Mesothelial cell of epicardium (in vitro differentiated cells): ENCODE measurements at places on chromosomes 13 and 19. TPM values are rescaled to one million over a fixed set of nuclear protein-coding genes. Genes with fewer than 3 reads are reported as not detected.

The NAPSA gene
- total RNA-seq = 2.4 to 3.5 TPM (median 3.2 TPM) in 3 replicates

The RNASEH2B gene
- 38.5 to 49.0 TPM (median 47.4 TPM) in 3 replicates for total RNA-seq

The ALG5 gene
- total RNA-seq = 27.1 to 30.7 TPM (median 27.2 TPM) in 3 replicates

The FBXO17 gene
- 72.7 to 77.3 TPM (median 72.8 TPM) in 3 replicates for total RNA-seq

The CACNG6 gene
- 4.3 to 5.7 TPM (median 5.3 TPM) in 3 replicates for total RNA-seq

The LSM4 gene
- total RNA-seq = 112 to 119 TPM (median 114 TPM) in 3 replicates

The FGF9 gene
- total RNA-seq = 17.3 to 20.9 TPM (median 17.8 TPM) in 3 replicates

DNA sequence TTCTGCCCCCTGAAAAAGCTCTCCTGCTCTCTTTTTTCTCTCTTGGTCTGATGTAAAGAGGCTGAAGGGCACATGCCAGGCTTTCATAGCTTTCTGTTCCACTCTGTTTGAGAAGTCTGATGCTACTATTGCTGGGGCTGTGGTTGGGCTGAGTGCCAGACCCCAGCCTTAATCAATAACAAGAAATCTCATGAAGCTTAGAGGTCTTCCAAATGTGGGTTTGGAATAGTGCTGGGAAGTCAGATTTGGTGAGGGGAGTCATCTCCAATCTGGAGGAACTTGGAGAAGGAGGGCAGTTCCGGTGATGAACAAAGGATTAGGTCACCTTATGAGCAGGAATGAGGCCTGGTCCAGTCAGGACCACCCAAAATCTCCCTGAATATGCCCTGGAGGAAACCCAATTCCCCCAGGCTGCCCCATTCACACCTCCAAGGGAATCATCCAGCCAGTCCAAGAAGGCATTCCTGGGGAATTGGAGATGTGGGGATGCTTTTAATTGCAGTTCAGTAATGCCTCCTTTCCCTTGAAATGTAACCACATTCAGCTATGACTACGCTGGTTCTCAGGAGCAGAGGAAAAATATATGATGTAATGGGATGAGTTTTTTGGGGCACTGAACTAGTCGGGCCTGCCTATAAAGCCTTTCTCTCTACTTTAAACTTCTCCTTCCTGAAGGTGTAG lies 102.0 kb downstream of the STARD13 start:
- DNase-seq = no peak

GRCh38 chr19:5623397-5624017 lies 624 bp downstream of the SAFB start:
- DNase-seq = no peak

DNA sequence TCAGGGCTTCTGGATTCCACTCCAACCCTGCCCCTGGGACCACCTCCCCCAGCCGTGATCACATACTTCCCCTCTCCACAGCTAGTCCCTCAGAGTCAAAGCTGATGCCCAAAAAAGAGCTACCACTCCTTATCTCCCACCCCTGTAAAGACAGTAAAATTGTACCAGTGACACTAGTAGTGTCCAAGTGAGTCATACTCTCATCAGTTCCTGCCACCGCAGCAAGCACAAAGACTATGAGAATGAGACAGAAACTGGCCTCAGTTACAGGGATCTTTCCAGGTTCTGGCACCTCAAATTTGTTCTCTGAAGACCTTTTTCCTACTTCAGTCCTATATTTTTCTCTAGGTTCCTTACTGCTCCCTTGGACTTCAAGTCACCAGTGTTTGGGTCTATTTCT lies 144.2 kb downstream of the SPRY2 start:
- no peak for DNase-seq

- no peak for DNase-seq
These were observed 16.0 kb downstream of the IRGC start for GRCh38 chr19:43731846-43732245.

GRCh38 chr13:75180805-75181455 lies 301.0 kb downstream of the TBC1D4 start:
- DNase-seq = no peak

- DNase-seq = no peak
These were observed 87.1 kb downstream of the GJA3 start for GRCh38 chr13:20073775-20074174.

DNA sequence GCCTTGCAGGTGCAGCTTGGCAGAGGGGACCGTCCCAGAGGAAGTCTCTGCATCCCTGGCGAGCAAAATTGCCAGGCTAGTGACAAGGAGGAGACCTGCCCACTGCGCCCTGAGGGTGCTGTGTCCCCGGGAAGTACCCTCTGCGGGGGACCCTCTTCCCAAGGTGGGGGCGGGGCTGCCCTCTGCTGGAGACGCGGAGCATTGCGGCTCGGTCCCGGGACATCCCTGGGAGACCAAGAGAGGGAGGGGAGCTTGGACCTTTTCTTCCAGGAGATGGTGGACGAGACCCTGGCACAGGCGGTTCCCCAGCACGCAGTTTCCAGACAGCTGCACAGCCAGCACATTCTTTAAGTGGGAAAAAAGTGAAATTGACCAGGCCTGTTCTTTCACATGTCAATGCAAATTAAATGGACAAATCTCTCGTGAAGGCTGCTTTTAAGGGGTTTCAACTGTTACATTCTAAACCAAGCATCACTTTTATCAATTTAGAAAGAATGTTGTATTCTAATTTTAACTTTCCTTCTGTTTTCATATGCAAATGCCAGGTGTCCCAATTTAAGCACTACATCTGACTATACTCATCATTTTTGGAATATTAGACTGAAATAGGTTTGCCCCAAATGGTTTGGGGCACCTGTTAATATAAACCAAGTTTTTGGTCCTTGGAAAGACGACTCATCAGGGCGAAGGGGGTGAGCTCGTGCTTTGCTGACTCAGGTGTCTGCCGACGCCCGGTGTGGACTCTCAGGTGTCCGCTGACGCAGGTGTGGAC lies 60.7 kb downstream of the MCF2L start:
- DNase-seq = peak; percentile 83

GRCh38 chr19:50266896-50267295 lies 62.3 kb downstream of the KCNC3 start:
- DNase-seq = no peak

DNA sequence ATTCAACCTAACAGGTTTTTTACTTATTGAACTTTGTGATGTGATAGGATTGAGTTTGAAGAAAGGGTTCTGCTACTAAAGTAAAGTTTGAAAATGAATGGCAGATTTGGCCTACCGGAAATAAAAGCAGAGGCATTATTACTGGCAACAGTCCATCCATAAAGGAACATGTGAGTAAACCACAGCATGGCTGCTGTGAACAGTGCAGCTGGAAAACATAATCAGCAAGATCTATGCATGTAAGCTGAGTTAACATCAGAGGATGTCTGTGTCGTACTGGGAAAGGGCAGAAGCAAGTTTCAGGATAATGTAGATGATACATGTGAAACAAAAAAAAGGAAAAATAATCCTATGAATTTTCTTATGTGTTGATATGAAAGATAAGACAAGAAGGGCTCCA lies 87.6 kb downstream of the CYSLTR2 start:
- no peak for DNase-seq

DNA sequence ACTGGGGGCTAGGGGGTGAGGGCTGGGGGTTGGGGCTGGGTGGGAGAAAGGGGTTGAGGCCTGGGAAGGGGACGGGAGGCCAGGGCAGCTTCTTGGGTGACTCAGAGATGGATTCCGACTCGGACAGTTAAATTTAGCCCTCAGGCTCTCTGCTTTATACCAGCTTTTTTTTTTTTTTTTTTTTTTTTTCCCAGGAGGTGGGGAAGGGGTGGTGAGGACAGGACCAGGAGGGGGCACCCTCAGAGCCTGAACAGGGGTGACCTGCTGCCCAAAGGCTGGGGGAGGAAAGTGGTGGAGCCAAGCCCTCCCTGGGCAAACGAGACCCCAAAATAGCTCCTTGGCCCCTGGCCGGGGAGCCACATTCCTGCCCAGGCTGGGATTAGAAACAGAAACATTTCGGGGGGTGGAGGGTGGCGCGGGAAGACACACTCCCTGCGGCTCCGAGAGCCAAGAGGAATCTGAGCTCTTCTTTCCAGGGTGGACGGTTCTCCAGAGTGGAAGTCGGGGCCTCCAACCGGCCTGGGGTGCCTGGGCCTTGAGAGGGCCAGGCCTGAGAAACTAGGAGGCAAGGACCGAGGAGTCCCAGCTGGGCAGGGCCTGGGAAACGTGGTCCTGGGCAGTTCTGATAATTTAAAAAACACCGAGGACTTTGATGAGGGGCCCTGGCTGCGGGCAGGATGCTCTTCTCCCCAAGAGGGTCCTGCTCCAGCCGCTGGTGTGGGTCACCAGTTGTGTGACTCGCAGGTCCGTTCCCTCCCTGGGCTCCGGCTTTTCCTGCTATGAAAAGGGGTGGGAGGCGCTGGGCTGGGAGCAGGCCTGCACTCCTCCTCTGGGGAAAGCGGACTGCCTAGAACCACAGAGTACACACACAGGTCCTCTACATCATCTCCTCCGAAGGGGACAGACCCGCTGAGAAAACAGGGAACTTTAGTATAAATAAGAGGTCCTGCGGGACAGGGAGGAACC lies 813 bp upstream of the DMPK start:
- DNase-seq = no peak

GRCh38 chr19:45245826-45246225 lies 619 bp upstream of the EXOC3L2 start:
- DNase-seq = no peak

DNA sequence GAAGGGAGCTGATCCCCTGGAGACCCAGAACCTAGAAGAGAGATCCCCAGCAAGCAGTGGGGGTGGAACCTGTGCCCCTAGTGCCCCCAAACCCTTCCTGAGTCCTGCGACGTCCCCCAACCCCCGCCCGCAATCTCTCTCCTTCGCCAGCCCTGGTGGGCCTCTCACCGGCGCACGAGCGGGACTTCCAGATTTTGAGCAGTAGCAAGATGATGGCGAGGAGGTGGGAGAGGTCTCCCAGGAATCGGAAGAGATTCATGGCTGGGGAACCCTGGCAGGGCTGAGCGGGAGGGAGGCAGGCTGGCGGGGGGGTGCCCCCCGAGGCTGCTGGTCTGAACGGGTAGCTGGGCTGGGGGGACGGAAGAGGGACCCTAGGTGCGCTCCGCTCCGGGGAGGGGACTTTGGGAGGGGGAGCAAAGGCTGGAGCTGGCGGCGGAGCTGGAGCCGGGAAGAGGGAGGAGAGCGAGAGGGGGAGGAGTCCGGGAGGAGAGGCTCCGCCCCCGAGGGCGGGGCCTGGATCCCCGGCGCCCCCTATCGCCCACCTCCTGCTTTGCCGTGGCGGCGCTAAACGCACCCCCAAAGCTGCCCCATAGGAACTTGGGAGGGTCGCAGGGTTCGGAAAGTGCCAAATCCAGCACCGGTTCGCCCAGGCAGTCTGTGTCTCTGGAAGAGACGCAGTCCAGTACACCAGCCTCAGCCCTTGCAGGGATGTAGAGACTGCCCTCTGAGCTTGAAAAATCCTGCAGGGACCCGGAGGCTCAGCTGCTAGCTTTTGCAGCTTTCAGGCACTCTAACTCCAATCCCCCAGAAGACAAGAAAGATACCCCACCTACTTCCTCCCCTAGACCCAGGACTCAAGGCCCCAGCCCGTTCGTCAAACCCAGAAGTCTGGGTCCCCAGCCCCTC lies at the start of gene KDELR1:
TSS of gene KDELR1 (minus strand) at position 452 of the 906 bp plus-strand sequence. CDS start at position 259, 193 bp downstream.
- peak; percentile 73 for DNase-seq

GRCh38 chr19:7977021-7977722 lies 28.3 kb downstream of the ELAVL1 start:
- DNase-seq = no peak

DNA sequence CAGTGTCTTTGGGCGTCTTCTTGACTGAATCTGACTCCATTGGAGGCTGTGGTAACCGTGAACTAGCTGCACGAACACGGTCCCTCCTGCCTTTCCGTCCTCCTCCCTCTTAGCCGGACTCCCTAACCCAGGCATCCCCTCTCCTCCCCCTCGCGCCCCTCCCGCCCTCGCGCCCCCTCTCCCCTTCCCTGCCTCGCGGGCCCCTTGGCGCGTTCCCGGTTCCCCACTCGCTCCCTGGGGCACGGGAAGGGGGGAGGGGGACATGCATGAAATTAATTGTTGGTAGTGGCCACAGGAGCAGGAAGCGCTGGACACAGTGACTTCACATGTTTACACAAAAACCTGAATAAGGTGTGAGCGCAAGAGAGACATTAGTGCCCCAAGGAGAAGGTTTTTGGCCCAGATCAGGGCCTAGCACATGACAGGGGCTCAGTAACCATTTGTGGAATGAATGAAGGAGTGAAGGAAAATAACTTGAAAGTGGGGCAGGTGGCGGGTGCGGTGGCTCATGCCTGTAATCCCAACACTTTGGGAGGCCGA lies 279 bp downstream of the DMRTC2 start:
- no peak for DNase-seq
